ENCODE measurements at places on chromosomes 1 and 21.

- no peak for DNase-seq
Measured at GRCh38 chr1:11752359-11753088, 9.5 kb upstream of the C1orf167 start.

DNA sequence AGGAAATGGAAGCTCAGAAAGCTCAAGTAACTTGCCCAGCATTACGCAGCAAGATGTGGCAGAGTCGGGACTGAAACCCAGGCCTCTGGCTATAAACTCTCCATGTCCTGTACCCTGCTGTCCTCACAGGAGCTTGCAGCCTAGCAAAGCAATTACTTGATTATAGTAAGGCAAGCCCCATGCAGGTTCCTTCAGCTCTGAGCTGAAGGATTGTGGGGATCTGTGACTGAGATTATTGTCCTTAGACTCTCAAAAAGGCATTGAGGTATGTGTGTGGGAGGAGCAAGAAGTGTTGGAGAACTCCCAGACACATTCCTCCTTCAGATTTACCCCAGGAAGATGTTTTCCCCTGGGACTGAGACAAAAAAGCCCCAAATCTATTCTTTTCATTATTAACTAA is 124.0 kb upstream of the SPATA6 start:
- DNase-seq = no peak

GRCh38 chr1:230425252-230426091 is 660 bp downstream of the PGBD5 start:
- no peak for DNase-seq

GRCh38 chr1:20430355-20431175 is 55.4 kb downstream of the CAMK2N1 start:
- DNase-seq = peak; percentile 55

GRCh38 chr1:59013276-59013927 is 229.6 kb upstream of the JUN start:
- no peak for DNase-seq

- DNase-seq = no peak
Measured at GRCh38 chr1:183546427-183546826, 43.8 kb downstream of the NCF2 start.

GRCh38 chr1:15558516-15558915 is 26.3 kb downstream of the AGMAT start:
- no peak for DNase-seq

GRCh38 chr1:203077956-203078355 is 7.9 kb downstream of the MYOG start:
- DNase-seq = no peak

GRCh38 chr1:12276225-12276624 is 46.4 kb downstream of the VPS13D start:
- no peak for DNase-seq

GRCh38 chr1:217191441-217191840 is 439.4 kb downstream of the GPATCH2 start:
- no peak for DNase-seq

- no peak for DNase-seq
Measured at GRCh38 chr21:44093761-44094160, 13.4 kb upstream of the PWP2 start.

- DNase-seq = no peak
Measured at GRCh38 chr1:102628109-102628613, 480.2 kb downstream of the COL11A1 start.

DNA sequence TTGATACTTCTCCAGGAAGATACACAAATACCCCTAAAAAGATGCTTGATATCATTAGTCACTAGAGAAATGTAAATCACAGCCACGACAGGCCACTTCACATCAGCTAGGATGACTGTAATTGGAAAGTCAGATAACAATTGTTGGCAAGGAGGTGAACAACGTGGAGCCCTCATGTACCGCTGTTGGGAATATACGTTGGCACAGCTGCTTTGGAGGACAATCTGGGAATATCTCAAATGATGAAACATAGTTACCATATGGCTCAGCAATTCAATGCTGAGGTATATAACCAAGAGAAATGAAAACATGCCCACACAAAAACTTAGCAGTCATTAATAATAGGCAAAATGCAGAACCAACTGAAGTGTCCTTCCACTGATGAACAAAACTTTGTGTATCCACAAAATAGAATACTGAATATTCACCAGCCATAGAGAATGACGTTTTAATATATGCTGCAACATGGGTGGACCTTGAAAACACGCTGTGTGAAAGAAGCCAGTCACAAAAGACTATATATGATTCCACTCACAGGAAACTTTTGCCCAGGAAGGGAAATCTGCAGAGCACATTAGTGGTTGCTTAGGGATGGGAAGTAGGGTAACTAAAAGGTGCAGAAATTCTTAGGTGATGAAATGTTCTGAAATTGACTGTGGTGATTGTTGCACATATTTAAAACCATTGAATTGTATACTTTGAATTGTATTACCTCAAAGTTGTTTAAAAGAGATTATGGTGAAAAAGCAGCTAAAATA is 95.4 kb downstream of the AHCTF1 start:
- DNase-seq = no peak

GRCh38 chr1:235885655-235886262 is 19.1 kb upstream of the LYST start:
- DNase-seq = no peak

- no peak for DNase-seq
Measured at GRCh38 chr21:31798842-31799704, 67.2 kb upstream of the SCAF4 start.

DNA sequence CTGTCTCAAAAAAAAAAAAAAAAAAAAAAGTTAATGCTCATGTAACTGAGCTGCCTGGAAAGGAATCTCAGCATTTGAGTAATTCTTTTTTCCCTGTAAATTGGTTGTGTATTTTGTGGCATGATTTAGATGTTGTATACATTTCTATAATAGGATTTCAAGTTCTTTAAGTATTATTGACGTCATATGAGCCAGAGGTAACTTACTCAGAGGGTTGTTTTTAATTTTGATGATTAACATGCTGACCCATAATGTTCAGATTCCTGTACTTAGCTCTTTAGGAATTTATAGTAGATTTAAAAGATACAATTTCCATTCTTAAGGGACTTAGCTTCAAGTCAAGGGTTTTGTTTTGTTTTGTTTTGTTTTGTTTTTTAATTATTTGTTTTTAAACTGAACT is 120.4 kb downstream of the CACHD1 start:
- DNase-seq = no peak

- no peak for DNase-seq
Measured at GRCh38 chr1:32208469-32208868, 420 bp upstream of the DCDC2B start.

DNA sequence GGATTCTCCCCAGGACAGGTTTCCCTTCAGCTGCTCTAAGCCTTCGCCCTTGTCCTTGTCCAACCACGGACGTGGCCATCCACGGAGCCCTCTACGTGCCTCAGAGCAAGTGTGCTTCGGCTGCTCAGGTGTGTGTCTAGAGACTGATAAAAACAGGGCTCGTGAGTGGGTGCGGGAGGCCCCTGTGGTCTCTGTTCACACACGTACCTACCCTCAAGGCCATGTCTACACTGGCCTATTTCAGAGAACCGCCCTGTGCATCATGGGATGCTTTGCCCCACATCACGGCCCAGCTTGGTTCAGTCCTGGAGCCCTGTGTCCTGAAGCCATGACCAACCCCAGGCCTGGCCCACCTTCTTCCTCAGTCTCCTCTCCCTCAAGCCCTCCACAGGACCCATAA is 24.6 kb upstream of the RUNX3 start:
- DNase-seq = no peak

- no peak for DNase-seq
Measured at GRCh38 chr1:45033356-45033755, 21.3 kb downstream of the UROD start.

DNA sequence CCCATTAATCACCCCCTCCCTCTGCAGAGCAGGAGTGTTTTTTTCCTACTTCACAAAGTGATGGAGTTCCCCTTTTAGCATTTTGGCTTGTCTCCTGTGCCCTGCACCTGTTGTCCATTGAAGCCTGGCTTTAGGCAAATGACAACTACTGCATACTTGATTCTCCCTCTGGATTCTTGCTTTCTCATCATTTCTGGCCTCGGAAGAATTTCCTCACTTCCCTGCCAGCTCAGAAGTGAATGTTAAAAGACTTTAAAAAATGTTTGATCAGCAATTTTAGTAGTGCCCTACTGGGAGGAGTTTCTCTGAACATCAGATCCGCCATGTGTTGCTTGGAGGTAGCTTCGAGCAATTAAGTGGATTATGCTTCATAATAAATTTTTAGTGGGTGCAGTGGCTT is 28.1 kb downstream of the RCOR3 start:
- no peak for DNase-seq

- no peak for DNase-seq
Measured at GRCh38 chr1:152667648-152668047, 4.5 kb downstream of the LCE2D start.

GRCh38 chr1:232271991-232272589 is 357.8 kb downstream of the SIPA1L2 start:
- no peak for DNase-seq

DNA sequence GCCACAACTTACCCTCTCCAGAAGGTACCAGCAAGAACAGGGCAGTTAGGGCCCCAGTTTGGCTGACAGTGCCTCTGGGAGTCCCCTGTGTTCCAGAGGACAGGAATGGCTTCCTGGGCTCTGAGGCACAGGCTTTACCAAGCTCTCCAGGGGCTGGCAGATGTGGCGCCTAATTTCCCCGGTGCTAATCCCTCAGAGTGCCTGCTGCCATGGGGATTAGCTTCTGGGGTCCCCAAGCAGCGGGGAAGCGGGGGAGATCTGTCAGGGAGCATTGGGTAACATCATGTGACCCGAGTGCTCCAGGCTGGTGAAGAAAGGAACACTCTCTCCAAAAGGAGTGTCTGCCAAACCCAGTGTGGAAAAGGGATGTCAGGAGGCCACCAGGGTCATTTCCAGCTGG is at the start of gene LACTBL1:
Gene LACTBL1 (minus strand): TSS at position 107 of the 400 bp plus-strand sequence. CDS start 550 bp downstream, outside the sequence.
- DNase-seq = no peak

DNA sequence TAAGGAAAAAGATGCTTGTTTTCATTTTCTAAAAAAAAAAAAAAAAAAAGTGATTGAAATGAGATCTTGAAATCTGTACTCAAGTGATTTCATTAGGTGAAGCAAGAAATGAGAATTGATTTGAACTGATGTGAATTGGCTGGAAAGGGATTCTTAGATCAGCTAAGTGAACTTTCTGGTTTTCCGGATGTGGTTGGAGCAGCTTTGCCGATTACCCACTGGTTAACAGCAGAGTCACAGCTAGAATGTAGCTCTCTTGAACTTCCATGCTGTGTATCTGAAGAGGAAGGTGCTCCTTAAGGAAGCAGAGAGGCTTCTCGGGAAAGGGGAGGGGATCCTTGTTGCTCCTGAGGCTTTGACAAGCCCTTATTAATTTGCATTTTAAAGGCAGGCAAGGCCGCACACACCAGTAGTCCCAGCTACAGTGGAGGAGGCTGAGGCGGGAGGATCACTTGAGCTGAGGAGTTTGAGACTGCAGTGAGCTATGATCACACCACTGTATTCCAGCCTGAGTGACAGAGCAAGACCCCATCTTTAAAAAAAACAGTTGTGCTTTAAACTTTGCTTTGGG is 28.7 kb upstream of the PWP2 start:
- no peak for DNase-seq

GRCh38 chr1:15290382-15290781 is 43.4 kb downstream of the FHAD1 start:
- DNase-seq = no peak

DNA sequence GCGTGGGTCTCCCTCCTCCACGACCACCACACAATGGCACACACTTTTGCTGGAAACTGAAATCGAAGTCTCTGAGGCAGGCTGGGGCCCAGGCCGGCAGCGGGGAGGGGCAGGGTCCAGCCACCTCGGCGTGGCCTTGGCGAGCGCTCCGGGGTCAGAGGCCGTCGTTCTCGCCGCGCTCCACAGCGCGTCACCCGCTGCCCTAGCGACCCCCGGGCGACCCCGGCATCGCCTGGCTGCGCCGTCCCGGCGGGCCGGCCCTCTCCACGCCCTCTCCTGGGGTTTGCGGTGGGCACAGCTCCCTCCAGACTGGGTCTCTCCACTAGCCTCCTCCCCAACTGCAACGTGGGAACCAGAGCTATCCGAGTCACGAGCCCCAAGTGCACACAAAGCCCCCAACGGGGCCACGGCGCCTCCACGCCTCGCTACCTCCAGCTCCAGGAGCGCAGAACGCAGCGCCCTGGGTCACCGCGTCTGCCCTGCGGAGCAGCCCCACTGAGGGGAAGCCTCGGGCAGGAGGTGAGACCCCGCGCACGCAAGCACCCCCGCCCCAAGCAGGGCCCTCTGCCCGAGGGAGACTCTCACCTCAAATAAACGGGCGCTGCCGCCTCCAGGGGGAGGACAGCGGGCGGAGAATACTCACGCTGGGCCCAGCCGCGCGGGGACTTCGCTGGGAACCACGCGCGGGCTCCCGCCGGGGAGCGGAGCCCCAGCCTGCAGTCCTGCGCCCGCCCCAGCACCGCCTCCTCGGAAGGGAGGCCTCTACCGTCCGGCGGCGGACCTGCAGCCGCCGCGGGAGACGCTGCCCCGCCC is 134.0 kb upstream of the BARHL2 start:
- DNase-seq = peak; percentile 64

All from stimulated activated CD4-positive, alpha-beta T cell treated with anti-CD3 and anti-CD28 coated beads, Interleukin-4, amount 100 ng/mL, for 48 hours (primary cell).